Stimulated activated CD8-positive, alpha-beta memory T cell treated with anti-CD3 and anti-CD28 coated beads, Interleukin-15, amount 100 ng/mL, for 48 hours (primary cell): ENCODE measurements at places on chromosomes 16 and 17.

GRCh38 chr16:55645986-55646385, 9.8 kb upstream of the SLC6A2 start:
- no peak for DNase-seq

DNA sequence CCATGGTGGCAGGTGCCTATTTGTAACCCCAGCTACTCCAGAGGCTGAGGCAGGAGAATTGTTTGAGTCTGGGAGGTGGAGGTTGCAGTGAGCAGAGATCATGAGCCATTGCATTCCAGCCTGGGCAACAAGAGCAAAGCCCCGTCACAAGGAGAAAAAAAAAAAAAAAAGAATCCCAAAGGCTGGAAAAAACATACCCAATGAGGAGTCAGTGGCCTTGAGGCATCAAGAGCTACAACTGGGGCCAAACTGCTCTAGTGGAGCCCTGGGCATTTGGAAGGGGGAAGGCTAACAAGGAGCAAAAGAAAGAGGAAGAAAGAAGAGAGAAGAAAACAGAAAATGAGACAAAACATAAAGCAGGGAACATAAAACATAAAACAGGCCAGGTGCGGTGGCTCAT, 6.9 kb downstream of the CHST6 start:
- no peak for DNase-seq

- DNase-seq = no peak
Measured at GRCh38 chr16:84659656-84660300, 11.5 kb downstream of the KLHL36 start.

DNA sequence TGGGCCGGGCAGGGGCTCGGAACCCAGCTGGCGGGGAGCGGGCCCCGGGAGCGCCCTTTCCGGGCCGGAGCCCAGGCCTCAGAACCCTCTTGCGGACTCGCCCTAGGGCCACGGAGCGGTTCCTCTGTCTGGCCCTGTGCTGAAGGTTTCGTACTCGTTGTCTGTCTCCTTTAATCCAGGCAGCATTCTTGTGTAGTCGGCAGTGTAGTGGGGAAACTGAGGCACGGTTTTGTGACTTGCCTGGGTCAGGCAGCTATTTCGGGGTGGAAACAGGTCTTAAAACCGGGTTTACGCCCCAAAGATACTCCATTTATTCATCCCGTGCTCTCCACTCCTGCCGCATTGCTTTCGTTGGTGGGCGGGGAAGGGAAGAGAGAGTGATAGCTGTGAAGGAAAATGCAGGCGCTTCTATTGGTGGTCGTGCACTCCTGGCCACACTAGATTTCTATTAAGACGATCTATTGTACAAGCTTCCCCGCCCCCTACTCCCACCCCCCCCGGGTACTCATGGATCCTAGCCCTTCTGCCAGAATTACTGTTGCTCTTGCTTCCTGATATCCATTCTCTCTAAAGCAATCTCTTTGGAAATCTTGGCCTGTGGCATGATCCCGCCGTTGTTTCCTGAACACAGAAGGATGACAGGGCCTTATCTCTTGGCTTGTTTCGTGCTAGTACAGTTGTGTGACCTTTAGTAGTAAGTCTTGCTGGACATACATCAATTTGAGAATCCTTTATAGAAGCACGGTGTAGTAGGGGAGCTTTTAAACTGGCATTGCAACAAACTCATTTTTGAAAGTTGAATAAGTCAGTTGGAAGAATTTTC, 751 bp downstream of the DCAF7 start:
- DNase-seq = no peak

GRCh38 chr16:66265556-66266141, 100.8 kb upstream of the CDH5 start:
- no peak for DNase-seq

DNA sequence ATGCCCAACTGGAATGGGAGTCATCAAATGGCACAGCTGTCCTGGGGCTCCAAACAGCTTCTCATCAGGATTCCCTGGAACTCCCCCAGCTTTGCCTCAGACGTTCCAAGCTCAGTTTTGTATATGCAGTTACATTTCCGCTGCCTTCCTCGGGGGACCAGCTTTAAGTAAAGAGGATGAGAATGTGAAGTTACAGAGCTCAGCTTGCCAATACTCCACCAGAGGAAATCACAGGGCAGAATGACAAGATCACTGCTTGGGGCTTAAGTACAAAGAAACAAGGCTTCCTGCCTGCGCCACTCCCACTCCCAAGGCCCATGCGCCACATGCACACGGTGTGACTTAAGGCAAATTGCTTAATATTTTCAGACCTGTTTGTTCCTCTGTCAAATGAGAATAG, 272.4 kb upstream of the CDH11 start:
- DNase-seq = no peak

DNA sequence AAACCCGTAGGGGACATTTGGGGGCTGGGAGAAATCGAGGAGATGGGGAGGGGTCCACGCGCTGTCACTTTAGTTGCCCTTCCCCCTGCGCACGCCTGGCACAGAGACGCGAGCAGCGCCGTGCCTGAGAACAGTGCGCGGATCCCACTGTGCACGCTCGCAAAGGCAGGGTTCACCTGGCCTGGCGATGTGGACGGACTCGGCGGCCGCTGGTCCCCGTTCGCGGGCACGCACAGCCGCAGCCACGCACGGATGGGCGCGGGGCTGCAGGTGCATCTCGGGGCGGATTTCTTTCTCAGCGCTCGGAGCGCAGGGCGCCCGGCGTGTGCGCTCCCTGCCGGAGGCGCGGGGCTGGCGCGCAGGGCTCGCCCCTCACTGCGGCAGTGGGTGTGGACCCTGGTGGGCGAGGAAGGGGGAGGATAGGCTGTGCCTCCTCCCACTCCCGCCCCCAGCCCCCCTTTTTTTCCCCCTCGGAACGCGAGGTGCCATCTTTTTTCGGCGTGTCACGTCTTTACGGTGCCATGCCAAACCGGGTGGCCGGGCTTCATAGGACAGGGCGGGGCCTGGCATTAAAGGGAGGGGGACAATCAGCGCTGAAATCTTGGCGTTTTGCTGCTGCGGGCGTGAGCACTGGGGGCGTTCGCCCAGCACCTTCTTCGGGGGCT, 1.1 kb downstream of the MAPT start:
- no peak for DNase-seq

DNA sequence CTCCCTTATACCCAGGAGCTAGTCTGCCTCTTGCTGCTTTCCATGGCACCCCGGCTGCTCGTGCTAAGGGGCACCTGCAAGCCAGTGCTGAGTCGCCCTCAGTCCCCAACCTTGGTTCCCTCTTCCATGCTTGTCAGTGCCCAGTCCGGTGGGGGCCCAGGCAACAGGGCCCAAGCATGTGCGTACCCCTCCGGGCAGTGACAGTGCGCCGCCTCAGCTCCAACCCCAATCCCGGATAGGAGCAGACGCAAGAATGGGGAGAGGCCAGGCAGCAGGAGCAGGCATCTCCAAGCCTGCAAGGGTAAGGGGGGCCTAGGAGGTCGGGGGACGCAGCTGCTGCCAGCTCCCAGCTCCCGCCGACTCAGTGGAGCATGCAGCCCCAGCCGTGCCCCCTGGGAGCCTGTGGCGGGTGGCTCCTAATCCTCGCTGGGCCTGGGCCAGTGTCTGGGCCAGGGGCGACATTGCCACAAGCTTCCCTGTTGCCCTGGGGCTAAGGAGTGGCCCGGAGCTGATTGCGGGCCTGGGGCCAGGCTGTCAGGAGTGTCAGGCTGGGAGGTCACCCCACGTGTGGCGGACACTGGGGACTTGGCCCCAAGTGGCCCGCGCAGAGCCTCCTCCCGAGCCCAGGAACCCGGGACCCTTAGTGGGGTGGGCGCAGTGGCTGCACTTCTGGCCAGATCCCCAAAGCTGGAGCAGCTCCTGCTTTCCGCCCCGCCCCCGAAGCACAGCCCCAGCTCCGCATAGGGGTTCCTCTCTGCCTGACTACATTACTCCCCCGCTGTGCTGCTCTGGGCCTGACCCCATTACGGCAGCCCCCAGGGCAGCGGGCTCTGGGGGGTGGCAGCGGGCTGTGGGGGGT, 9.8 kb downstream of the CPD start:
- DNase-seq = no peak

- DNase-seq = no peak
Measured at GRCh38 chr16:10879681-10880589, 2.9 kb downstream of the CIITA start.

DNA sequence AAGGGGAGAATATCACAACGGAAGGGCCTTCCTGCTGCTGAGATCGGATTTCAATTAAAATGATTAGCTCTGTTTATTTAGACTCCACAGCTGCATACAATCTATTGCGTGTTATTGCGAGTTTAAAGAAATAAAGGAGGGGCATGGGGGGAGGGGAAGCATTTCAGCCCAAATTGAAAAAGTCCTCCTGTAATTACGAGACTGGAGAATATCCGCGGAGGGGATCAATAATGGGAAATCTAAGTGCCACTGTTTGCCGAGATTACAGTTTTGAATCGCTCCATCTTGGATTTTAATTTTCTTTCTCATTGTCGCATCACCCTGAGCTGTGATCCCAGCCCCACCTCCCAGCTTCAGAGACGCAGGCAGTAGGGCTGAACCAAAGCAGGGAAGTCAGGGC, 15.7 kb upstream of the RPL38 start:
- DNase-seq = no peak

GRCh38 chr17:54992797-54993639, 24.5 kb downstream of the STXBP4 start:
- DNase-seq = no peak

- DNase-seq = no peak
Measured at GRCh38 chr17:57607553-57608120, 137.5 kb downstream of the CCDC182 start.

DNA sequence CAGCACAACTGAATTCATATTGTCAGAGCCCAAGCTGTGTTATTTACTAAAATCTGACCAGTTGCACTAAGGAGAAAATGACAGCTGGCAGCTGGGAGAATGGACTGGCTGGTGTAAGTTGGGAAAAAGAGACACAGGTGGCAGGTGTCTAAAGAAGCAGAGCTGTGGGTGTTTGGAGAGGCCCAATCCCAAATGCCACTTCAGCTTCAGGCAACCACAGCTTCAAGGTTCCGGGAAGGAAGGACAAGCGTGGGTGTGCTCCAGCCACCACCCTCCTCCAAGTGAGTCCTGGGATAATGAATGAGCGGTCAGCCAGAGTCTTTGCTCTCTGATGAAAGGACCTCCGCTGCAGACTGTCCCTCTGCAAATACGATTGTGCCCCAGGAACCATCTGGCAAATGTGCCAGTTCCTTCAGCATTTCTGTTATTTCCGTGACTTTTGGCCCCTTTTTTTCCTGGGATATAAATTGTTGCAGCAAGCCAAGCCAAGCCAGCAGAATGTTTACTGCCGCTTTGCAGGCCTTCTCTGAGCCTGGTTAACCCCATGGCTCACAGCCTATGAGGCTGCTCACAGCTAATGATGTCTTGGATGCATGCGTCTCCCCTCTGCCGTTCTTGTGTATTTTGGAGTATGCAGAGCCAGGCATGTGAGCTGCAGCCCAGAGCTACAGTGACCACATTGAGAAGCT, 9.5 kb upstream of the RHBDL3 start:
- no peak for DNase-seq

GRCh38 chr17:43079641-43080302, 45.4 kb downstream of the BRCA1 start:
- no peak for DNase-seq

- no peak for DNase-seq
Measured at GRCh38 chr16:23436951-23437350, 16.0 kb downstream of the COG7 start.

- no peak for DNase-seq
Measured at GRCh38 chr17:1493291-1493980, 950 bp upstream of the MYO1C start.

GRCh38 chr16:85385463-85386331, 227.4 kb upstream of the GSE1 start:
- DNase-seq = no peak

GRCh38 chr17:63832014-63832413, 4.6 kb upstream of the FTSJ3 start:
- DNase-seq = no peak
